ENCODE measurements at places on chromosomes 4 and X.

DNA sequence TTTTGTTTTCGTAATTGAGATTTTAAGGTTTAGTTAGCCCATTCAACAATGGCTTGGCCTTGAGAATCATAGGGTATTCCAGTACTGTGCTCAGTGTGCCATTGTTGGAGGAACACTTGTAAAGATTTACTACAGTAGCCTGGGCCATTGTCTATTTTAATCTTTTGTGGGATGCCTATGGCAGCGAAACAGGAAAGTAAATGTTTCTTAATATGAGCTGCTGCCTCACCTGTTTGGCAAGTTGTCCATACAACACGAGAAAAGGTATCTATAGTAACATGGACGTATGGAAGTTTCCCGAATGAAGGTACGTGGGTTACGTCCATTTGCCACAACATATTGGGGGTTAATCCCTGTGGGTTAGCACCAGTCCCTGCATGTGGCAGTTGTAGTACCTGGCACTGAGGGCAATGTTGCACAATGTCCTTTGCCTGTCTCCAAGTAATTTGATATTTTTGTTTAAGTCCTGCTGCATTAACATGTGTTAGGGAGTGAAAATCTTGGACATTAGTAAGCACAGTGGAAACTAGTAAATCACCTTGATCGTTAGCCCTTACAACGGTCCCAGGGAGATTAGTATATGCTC, 38.6 kb upstream of the AADAT start:
- no peak for DNase-seq

DNA sequence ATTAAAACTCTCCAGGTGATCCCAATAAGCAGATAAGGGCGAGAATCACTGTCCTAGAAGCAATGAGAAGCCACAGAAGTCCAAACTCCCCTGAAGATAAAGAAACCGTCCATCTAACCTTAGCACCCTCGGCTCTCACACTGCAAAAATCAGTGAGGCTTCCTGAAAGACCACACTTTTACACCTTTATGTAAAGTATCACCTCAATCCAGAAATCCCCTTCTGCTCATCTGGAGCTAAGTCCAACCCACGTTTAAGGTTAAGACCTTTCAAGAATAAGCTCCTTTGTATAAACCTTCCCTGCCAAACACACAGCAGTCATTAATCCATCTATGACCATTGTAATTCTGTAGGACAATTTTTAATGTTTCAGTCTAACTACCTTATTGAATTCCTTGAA, 41.7 kb downstream of the LIN54 start:
- no peak for DNase-seq

- no peak for DNase-seq
Measured at GRCh38 chr4:11312389-11312788, 116.3 kb downstream of the HS3ST1 start.

DNA sequence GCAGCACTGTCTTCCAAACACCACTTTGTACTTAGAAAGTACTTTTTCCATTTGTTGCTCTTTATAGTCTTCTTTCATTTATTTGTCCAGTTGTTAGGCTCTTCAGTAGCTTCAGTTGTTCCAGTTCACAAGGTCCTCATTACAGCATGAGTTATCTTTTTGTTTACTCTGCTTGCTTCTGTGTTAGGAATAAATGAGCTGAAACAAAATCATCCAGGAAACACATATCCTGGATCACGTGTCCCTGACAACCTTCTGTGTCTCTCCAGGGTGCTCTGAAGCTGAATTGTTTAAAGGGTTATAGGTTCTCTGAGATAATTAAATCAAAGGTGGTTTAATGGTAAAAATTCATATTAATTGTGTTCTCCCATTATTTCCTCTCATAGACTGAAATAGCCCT, 19.9 kb upstream of the KLHL8 start:
- no peak for DNase-seq
